Activated CD4-positive, CD25-positive, alpha-beta regulatory T cell (primary cell): ENCODE measurements at places on chromosomes 12 and 14.

GRCh38 chr12:29882846-29883245 is 99.1 kb upstream of the TMTC1 start:
- DNase-seq: no peak

DNA sequence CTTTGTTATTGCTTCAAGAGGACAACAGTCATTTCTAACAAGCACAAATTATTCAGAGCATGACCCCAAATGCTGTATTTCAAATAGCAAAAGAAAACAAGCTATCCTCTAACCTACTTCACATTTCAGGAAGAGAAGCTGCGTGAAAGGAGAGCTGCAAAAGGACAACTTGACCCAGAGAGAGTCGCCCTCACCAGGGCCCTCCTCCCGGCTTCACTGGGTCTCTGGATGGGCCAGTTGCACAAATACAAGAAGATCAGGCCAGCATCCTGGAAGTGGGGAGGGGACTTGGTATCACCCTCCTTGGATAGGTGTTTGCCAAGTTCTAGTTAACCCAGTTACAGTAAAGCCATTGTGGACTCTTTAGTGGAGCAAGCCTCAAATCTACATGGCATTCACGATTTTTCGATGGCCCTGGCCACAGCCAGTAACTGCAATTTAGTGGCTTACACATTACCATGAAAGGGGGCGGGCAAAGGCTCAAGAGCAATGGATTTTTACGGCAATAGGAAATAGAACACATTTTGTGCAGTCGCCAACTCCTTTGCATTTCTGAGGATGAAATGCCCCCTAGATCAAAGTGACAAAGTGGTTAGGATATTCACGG is 166.9 kb upstream of the DIO2 start:
- DNase-seq: no peak

DNA sequence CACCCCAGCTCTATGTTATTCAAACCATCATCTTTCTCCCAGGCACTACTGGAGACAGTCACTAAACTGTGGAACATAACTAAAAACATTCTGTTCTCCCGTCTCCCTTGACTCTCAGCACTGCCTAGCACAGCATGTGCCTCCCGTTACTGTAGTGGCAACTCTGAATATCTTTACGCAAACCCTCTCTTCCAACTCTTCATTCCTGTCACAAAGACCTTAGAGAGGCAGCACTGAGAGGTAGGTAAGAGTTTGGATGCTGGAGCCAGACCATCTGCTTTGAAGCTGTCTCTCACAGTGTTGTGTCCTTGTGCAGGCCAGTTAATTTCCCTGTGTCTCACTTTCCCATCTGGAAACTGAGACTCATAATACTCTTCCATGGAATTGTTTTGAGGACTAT is 108.1 kb downstream of the DIP2B start:
- no peak for DNase-seq

GRCh38 chr14:23078692-23079116 is 16.2 kb downstream of the ACIN1 start:
- DNase-seq: no peak

DNA sequence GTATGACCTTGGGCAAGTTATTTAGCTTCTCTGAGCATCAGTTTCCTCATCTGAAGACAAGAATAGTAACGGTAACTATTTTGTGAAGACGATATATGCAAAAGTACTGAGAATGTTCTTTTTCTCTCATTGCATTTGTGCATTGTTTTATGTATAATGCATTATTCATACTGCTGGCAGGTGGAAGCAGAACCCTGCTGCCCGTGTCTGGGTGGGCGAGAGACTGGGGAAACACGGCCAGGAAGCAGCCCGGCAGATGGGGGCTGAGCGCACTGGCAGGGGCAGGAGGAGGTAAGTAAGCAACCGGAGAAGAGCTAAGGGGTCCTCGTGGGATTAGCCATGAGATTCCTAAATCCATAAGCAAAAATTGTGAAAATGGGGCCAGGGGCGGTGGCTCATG is 115.8 kb upstream of the MED13L start:
- no peak for DNase-seq

- DNase-seq: peak; percentile 9
Measured at GRCh38 chr12:40224439-40225291, at the start of gene LRRK2. Gene LRRK2 (plus strand): TSS chr12:40224997. CDS start chr12:40225132, 135 bp downstream.

DNA sequence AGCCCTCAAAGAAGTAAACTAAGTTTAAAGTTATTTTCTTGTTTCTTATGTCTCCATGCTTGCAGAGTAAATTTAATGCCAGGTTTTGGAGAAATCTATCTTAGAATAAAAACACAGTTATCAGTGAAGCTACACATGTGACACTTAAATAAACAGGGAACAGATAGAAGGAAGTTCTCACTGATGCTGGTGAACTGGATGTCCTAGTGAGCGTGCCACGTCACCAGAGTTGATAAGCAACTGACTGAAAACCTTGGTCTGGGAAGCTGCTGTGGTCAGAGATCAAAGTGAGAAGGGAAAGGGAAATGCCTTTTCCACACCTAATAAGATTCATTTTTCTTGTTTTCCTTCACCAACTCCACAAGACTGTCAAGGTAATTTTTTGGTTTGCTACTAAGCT is 74.8 kb upstream of the PCED1B start:
- DNase-seq: no peak

DNA sequence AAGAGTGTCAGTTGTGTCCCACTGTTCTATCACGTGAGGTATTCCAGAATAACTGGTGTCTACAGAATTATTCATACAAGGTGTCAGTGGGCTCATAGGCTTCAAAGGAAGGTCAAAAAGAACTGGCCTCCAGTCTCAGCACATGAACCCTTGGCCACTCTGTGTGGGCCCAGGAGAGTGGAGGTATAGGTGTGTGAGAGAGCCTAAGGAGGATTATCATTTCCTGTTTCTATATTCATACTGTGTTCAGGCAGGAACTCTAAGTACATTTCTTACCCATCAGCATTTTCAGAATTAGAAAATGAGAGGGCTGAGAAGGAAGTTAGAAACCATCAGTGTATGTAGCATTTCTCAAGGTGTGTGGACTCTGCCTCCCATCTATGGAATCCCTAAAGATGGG is 87.0 kb downstream of the BTG1 start:
- DNase-seq: no peak

DNA sequence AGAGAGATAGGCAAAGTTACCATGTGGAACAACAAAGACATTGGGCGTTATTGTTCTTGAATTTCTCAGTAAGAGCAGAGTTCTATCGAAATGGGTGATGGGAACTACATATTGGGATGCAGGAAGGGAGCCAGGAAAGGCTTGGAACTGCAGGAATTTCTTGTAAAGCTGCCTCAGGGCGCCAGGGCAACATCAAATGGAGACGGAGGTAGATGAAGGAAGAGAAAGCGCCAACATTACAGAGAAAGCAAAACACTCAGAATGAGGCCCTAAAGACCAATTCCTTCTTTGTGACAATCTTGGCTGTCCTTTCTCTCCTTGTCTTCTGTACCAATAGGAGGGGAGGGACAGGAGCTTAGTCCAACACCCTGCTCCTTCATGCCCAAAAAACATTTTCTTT is 148.4 kb downstream of the RPAP3 start:
- DNase-seq: no peak

DNA sequence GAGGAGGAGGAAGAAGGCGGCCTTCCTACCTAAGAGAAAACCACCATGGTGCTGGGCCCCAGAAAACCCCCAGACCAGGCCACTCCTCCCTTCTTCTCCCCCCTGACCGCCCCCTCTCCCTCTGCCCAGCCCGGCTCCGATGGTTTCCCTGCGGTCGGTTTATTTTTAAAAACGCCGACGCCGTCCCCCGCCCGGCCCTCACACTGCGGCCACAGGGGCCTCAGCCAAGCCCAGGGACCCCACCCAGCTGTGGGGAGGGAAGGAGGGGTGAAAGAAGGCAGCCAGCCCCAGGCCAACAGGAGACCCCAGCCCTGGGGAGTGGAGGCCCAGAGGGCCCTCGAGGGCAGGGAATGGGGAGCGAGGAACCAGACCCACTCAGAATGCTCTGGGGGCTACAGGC is 3.4 kb downstream of the SP7 start:
- DNase-seq: no peak

DNA sequence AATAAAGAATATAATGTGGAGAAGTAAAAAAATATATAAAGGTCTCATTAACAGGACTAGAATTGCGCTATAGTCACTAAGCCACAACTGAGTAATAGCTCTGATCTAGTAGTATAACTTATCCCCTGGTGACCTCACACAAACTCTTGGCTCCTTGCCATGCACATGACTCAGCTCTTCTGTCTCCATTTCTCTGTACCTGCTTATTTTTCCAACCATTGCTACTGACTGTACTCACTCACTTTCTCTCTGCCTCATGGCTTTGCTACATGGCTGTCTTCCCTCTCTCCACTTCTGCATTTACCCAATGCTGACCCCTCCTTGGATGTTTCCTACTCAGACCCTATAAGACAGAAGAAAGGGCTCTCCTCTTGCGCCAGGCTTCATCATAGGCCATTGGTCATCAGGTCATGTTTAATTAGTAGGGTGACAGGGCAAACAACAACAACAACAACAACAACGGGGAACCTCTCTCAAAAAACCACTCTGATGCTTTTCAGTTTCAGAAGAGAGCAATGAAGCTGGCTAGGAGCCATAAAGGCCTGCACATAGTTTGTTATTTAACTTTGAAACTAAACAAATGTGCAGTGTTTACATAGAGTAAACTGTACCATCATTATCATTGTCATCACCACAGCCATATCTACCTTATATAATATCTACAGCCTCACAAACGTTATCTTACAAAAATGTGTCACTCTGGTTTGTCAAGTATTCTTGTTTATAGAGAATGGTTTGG is 25.6 kb upstream of the KRAS start:
- peak; percentile 45 for DNase-seq

DNA sequence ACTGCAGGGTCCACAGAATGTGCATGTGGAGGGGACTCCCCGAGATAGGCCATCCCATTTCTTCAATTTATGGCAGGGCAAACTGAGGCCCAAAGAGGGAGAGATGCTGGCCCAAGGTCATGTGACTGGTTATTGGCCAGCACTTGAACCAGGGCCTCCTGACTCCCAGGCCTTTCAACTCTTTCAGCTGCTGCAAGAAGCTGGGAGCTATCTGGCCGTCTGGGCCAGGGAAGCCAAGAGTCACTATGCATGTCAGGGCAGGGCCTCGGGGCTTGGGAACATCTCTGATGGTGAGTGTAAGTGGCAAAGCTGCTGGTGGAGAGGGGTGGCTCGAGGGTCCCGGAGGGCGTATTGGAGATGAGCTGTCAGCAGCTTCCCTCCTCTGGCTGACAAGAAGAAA is 9.5 kb upstream of the LTBP2 start:
- no peak for DNase-seq

GRCh38 chr12:89566615-89567014 is 40.8 kb upstream of the POC1B start:
- no peak for DNase-seq

- no peak for DNase-seq
Measured at GRCh38 chr12:51377099-51377984, 13.9 kb downstream of the GALNT6 start.

- no peak for DNase-seq
Measured at GRCh38 chr12:121799156-121799841, 4.5 kb upstream of the SETD1B start.

DNA sequence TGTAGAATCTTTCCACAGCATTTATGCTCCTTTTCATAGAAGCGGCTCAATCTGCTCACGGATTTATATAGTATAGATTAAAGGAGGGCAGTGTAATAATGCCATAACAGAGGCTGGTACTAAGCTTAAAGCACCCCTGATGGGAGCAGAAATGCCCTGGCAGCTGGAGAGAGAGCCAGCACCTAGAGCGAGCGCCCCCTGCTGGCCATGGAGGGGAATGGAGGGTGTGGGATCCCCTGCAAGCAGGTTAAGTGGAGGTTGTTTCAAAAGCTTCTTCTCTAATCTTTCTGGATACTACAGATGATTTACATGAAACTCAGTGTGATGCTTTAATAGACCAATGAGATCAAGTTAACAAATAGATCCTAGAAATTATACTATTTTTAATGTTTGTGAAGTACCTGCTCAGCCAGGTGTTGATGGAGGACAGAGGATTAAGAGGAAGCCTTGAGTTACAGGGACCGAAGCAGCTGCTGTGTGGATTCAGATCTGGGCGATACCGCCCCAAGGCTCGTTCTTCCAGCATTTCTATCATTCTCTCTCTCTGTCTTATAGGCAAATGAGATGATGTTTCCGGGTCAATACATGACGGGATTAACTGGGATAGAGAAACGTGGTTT is 1519.3 kb upstream of the TMEM132C start:
- no peak for DNase-seq

DNA sequence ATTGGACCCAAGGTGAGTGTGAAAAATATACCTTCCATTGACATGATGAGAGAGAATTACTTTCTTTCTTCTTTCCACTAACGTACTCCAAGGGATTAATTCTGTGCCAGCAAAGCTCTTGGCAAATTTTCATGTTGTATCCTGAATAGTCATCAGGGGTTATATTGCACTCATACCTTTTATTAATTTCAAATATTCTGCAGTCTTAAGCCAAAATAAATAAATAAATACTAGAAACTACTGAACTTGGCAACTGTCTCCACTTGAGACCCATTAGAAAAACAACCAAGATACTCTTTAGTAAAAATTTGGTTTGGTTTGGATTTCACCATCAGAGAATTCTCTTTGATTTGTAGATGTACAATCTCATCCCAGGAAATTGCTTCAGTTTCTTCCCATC is 22.1 kb upstream of the CLEC14A start:
- no peak for DNase-seq

DNA sequence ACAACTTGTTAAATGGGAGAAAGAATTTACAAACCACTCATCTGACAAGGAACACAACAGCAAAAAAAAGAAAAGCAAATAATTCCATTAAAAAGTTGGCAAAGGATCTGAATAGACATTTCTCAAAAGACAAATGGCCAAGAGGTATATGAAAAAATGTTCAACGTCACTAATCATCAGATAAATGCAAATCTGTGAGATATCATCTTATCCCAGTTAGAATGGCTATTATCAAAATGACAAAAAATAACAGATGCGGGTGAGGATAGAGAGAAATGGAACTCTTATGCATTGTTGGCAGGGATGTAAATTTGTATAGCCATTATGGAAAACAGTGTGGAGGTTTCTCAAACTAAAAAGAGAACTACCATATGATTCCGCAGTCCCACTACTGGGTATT is 29.9 kb downstream of the CYP46A1 start:
- no peak for DNase-seq

DNA sequence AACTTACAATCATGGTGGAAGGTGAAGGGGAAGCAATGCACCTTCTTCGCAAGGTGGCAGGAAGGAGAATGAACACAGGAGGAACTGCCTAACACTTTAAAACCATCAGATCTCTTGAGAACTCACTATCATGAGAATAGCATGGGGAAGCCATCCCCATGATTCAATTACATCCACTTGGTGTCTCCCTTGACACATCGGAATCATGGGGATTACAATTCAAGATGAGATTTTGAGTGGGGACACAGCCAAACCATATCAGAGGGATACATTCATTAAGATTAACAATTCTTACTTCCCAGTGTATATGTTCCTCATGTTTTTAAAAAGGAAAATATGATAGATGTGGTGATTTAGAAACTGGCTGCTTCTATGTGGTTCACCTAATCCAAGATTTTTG is 117.9 kb downstream of the PDE3A start:
- DNase-seq: no peak

DNA sequence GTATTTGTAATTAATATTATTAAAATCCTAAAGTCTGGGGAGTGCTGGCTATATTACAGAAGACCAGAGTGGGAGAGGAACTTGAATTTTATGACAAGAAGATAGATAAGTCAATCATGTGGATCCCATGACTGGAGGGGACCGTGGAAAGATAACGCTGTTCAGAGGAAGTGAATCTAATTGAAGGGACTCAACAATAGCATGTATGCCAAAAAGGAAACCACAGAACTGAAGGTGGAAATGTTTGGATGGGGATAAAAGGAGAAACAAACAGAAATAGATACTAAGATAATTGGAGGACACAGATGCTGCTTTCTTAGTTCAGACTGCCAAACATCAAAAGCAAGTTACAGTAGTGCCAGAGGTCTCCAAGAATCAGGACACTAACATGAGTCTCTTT is 21.1 kb downstream of the OR6J1 start:
- no peak for DNase-seq
